ENCODE measurements at places on chromosomes 12 and 14.

GRCh38 chr12:106284358-106285105 lies 18.0 kb upstream of the TCP11L2 start:
- DNase-seq = no peak

DNA sequence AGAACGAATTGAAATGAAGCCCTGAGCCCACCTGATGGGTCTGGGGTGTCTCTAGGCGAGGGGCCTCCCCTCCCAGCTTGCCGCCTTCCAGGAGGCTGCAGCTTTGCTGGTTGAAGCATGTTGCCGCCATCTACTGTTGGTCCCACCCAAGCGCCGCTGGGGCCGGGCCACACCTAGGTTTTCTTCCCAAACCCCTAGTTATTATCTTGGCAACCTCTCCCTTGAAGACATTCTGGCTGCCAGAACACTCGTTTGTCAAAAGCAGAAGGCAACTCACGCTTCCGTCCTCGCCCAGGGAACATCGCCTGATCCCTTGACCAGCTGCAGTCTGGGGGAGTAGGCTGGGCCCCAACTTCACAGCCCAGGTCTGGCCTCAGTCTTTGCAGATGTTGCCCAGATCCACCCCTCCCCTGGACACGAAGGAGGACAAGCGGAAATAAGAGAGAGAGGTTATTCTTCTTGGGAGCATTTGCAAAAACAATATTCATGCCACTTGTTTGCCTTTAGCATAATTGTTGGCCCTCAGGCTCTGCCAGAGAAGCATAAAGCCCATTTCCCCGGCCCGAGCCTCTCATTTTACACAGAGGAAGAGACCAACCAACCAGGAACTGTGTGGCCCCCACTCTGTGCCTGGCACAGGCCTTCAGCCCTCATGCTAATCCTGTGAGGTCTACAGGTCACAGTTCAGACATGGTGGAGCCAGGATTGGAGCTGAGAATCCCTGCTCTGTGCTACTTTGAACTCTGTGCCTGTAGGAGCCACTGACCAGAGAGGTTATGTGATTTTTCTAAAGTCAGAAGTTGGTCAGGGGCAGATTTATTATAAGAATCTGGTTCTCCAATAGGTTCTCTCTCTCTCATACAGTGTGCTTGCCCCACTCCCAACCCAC lies 6.8 kb downstream of the EMP1 start:
- DNase-seq = peak; percentile 29

- no peak for DNase-seq
Measured at GRCh38 chr12:21613931-21614330, 9.3 kb upstream of the GYS2 start.

GRCh38 chr12:108589028-108589839 lies 8.7 kb downstream of the TMEM119 start:
- no peak for DNase-seq

DNA sequence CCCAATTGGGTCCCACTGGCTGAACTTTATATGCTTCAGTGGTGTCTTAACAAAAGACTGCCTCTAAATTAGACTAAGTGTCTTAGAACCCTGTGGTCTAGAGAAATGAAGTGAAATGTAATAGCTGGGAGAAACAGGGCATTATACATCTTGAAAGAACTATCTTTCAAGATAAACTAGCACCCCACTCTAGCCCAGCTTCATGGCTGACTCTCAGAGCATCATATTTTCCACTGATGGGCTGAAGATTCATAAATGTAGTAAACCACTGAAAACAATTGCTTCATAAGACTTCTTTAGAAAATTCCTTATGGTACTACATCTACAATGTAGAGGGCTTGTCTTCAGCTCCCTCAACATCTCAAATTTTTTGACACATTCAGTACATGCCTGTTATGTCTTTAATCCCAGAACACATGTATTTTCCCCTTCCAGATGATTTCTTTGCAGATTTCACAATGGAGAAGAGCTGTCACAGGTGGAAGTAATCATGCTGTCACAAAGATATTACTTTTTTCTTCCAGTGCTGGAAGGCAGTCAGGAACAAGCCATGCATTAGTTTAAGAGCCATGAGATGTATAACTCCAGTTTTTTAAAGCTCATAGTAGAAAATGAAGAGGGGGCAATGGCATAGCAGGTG lies 48.5 kb downstream of the IFNG-AS1 start:
- no peak for DNase-seq

GRCh38 chr12:14207905-14208551 lies 157.5 kb upstream of the ATF7IP start:
- no peak for DNase-seq

DNA sequence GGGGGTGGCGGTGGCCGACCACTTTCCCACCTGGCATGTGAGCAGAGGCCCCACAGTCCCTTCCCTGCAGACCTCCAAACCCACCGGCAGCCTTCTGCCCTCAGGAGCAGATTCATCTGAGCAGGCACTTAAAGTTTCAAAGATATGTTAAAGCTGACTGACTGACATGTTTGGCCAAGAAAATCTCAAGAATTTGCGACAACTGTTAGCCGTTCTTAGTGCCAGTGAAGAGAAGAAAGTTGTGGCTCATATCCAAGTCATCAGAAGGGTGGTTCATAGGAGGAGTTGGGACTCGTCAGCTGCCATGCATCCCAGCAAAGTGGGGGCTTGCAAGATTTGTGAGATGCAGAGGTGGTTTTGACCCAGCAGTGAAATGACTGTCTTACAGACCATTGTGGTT lies 27.2 kb downstream of the ELK3 start:
- DNase-seq = no peak

GRCh38 chr12:40819436-40820108 lies 127.3 kb downstream of the CNTN1 start:
- no peak for DNase-seq

- DNase-seq = no peak
Measured at GRCh38 chr12:62379026-62379722, 87.5 kb upstream of the MON2 start.

DNA sequence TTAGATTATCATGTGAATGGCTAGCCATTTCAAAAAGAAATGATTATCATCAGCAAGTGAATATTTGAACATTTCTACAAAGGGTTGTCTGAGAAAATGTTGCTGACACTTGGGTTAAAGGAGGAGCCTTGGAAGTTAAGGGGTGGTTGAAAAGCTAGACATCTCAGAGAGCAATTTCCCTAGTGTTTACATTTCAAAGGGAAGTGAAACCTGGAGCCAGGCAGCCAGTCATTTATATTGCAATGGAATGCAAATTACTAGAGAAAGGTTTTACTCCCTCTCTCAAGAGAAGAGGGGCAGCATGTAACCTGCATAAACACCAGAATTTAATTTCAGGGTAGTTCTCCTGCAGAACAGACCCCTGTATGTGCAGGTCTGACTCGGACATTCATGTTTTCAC lies 279.0 kb downstream of the SLC16A7 start:
- DNase-seq = no peak

GRCh38 chr12:124964251-124964650 lies 24.7 kb downstream of the DHX37 start:
- DNase-seq = no peak

DNA sequence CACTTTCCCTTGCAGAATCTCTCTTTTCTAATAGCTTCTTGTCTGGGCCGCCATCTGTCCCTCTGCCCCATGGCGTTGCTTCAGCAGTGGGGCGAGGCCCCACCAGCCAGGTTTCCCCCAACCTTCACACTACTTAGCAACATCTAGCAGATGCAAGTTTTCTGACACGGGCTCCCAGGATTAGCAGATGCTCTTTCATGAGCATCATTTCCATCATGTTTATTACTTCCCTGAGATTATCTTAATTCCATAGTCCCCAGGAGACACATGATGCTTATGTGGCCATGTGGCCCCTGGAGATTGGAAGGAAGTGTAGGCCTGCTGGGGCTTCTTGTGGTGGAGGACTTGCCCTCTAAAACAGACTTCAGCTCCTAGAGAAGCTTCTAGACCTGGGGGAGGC lies 102.0 kb upstream of the MYL2 start:
- no peak for DNase-seq

- no peak for DNase-seq
Measured at GRCh38 chr12:88562151-88562550, 18.1 kb downstream of the KITLG start.

GRCh38 chr12:41293011-41293410 lies 104.9 kb downstream of the PDZRN4 start:
- no peak for DNase-seq

DNA sequence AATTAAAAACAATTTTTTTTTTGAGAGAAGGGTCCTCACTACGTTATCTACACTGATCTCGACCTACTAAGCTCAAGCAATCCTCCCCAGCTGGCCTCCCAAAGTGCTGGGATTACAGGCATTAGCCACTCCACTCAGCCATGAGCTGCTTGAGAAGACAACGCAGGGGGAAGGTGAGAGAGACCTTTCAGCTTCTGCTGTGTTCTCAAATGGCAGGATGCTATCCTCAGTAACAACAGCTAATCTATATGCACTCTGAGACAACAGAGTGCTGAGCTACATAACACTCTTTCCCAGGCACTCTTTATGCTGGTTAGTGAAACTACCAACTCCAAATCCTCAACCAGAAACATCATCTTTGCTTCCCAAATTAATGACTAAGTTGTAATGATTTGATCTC lies 526.1 kb downstream of the CCER1 start:
- DNase-seq = no peak

DNA sequence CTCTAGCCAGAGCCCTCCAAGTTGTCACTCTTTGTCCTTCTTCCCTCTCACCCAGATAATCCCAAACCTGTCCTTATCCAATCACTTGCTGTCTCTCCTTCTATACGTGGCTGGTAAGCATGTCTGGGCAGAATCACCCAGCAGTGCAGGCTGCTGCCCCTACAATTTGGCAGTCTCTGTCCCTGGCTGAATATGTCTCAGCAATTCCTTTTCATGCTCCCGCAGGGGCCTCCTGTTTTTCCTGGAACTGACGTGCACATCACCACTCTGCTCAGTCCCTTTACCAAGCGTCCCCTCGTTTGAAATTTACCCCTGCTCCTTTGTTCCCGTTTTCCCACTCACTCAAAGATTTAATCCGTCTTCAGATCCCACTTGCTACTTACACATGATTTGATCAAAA lies 80.0 kb downstream of the ST8SIA1 start:
- DNase-seq = no peak

DNA sequence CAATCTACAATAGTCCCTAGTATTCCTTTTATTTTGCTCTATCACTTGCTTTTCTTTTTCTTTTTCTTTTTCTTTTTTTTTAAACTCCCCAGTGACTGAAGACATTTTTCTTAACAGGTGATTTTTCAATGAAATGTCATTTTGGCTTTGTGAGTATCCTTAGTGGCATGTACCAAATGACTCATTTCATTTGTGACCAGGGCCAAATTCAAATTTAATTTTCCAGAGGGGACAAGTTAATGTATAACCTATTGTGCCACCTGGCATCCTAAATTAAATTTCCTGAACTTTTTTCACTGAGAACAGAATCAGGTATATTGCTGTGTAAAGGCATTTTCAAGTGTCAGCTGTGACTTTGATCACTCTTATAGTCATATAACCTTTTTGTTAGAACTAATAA lies 39.7 kb upstream of the SYT1 start:
- no peak for DNase-seq

- no peak for DNase-seq
Measured at GRCh38 chr12:118371321-118372282, 1.1 kb downstream of the TAOK3 start.

- DNase-seq = no peak
Measured at GRCh38 chr14:81946834-81947798, 413.5 kb upstream of the SEL1L start.

- no peak for DNase-seq
Measured at GRCh38 chr12:13606290-13606689, 375.1 kb downstream of the GRIN2B start.

- no peak for DNase-seq
Measured at GRCh38 chr14:95518045-95518751, 1.7 kb upstream of the SYNE3 start.

- DNase-seq = no peak
Measured at GRCh38 chr12:116245189-116245588, 32.3 kb downstream of the MED13L start.

- no peak for DNase-seq
Measured at GRCh38 chr12:129607301-129607700, 296.5 kb downstream of the TMEM132D start.

DNA sequence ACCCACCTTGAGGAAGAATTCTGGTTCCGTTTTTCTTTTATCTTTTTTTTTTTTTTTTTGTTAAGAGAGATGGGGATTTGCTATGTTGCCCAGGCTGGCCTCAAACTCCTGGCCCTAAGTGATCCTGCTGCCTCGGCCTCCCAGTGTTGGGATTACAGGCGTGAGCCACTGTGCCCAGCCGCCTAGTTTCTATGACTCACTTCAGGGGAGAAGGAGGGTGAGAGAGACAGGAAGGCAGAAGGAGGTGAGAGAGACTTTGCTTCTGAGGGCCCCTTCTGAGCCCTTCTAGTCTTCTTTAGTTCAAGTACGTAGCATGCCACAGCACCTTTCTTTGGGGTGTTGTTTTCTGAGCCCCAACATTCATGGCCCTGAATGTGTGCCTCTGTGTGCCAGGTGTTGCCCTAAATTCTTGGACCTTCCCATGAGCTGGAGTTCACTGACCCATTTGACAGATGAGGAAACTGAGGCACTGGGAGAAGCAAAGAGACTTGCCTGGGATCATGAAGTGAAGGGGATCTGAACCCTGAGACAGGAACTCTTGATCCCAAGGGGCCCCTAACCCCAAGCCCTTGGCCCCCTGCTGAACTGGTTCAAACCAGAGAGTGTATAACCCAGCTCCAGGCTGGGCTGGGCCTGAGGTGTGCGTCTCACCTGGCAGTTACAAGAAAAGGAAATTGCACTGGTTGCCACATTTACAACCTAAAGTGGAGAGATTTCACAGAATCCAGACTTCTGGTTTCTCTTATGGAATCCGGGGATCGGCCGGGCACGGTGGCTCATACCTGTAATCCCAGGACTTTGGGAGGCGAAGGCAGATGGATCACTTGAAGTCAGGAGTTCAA lies 20.8 kb downstream of the SH2B3 start:
- DNase-seq = no peak

GRCh38 chr12:2583091-2583497 lies 211.7 kb upstream of the FKBP4 start:
- peak; percentile 60 for DNase-seq

DNA sequence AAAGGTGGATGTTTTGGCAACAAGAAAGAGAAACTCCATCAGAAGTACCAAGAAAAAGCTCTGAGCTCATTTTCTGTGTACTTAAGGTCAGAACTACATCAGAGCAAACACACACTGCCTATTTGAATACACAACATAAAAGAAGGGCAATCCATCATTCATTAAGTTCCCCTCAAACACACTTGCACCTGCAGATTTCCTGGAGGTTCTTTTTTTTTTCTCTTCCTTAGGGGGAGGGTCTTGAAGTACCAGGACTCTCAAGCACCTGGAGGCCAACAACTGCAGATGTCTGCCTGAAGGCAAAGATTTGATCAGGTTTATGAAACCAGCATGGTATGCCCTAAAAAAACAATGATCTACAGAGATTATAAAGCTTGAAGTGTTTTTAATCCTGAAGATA lies 26.1 kb upstream of the PTHLH start:
- DNase-seq = no peak

- no peak for DNase-seq
Measured at GRCh38 chr12:124306686-124307555, 12.0 kb downstream of the RFLNA start.

GRCh38 chr12:53617700-53618099 lies 8.5 kb downstream of the ATF7 start:
- no peak for DNase-seq

- DNase-seq = no peak
Measured at GRCh38 chr14:93619176-93619793, 169.0 kb downstream of the PRIMA1 start.
